Uterus (tissue), 4 donors: ENCODE measurements at places on chromosomes 12 and 14. TPM values are rescaled to one million over a fixed set of nuclear protein-coding genes. Genes with fewer than 3 reads are reported as not detected.

Gene EEF1AKMT3
- total RNA-seq: 2.3 TPM

Gene BDKRB1
- 0.83 TPM for total RNA-seq

Gene NPFF
- total RNA-seq: not detected

Gene RD3L
- total RNA-seq: not detected

Gene CLEC6A
- not detected for total RNA-seq

Gene M6PR
- 45.9 TPM for total RNA-seq

Gene RAD9B
- 1.2 TPM for total RNA-seq

Gene NAV3
- total RNA-seq: 7.2 TPM

Gene MANSC4
- 0.48 TPM for total RNA-seq

Gene PRH2
- total RNA-seq: not detected

GRCh38 chr12:15265875-15266274 is 44.7 kb upstream of the RERG start:
- DNase-seq: no peak

DNA sequence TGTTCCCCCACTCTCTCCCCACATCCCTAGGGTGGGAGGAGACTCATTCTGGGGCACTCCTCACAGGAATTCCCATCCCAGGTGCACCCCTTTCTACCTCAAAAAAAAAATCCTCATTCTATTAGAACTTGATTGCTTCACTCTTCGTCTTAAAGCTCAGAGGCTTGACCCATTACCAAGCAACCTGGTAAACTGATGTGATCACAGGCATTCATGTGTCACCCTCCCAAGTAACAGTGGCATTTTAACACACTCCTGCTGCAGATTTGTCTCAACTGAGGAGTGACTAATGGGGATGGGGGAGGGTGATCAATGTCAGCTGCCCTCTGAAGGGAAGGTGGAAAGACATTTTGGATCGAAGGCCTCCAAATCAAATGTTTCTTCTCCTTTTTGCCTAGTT is 78.1 kb upstream of the PTHLH start:
- DNase-seq: no peak

- DNase-seq: no peak
Measured at GRCh38 chr14:82046512-82047226, 513.0 kb upstream of the SEL1L start.

- DNase-seq: no peak
Measured at GRCh38 chr12:47751561-47751960, 7.1 kb downstream of the RAPGEF3 start.

- DNase-seq: no peak
Measured at GRCh38 chr14:104301731-104302460, 163.5 kb downstream of the KIF26A start.

- DNase-seq: no peak
Measured at GRCh38 chr12:45354399-45354798, 138.5 kb downstream of the ANO6 start.

DNA sequence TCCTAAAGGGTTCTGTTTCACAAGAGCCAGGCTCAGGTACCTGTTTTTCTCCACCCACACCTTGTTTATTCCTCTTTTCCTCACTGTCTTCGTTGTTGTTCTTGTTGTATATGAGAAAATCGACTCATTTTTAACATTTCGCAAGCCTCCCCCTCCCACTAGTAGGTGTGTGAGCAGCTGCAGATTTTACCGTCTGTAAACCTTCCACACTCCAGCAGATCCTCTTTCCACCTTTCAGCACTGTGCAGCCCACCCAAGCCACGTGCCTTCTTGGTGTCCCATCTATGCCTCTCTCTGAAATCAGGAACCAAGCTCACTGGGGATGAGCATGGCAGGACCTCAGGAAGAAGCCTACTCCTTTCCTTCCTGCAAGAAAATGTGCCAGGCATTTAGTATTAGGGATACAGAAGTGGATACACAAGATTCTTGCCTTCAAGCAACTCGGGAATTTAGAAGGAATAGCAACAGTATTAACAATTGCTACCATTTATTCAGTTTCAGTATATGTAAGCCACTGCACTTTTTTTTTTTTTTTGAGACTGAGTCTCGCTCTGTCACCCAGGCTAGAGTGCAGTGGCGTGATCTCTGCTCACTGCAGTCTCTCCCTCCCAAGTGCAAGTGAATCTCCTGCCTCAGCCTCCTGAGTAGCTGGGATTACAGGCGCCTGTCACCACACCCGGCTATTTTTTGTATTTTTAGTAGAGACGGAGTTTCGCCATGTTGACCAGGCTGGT is 113.6 kb downstream of the CHST11 start:
- DNase-seq: no peak

- no peak for DNase-seq
Measured at GRCh38 chr14:31418440-31418839, 1.9 kb downstream of the HEATR5A start.

DNA sequence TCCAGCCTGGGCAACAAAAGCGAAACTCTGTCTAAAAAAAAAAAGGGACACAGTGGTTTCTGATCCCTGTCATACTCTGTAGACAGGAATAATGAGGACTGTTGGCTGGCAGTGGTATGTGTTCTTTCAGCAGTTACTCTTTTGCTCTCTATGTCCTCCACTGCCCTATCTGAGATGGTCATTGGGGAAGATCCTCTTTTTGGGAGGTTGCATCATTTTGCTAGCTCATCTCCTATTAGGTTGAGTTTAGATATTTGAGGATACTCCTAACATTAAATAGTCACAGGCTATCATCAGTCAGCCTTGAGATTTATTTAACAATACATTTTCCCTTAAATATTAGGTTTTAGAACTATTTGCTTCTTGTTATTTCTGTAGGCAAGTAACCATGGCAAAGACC is 5.9 kb upstream of the CCDC91 start:
- DNase-seq: no peak

DNA sequence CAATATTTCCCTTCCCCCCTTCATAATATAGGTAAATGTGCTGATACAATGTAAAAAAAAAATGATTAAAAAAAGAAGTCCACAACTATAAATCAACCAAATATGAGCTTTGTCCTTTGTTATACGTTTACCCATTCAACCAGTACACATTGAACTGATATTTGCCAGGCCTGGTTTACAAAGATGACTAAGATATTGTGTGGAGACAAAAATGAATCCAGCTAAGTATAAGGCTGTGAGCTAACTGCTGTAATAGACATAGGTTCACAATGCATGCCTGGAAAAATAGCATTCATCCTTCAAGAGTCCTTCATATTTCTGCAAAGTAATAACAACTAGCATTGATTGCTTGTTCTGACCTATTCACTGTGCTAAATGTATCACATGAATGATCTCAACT is 6.9 kb downstream of the C12orf56 start:
- DNase-seq: no peak

GRCh38 chr12:116380108-116380507 is 102.6 kb upstream of the MED13L start:
- no peak for DNase-seq

GRCh38 chr12:107503887-107504885 is 181.4 kb upstream of the PWP1 start:
- no peak for DNase-seq

DNA sequence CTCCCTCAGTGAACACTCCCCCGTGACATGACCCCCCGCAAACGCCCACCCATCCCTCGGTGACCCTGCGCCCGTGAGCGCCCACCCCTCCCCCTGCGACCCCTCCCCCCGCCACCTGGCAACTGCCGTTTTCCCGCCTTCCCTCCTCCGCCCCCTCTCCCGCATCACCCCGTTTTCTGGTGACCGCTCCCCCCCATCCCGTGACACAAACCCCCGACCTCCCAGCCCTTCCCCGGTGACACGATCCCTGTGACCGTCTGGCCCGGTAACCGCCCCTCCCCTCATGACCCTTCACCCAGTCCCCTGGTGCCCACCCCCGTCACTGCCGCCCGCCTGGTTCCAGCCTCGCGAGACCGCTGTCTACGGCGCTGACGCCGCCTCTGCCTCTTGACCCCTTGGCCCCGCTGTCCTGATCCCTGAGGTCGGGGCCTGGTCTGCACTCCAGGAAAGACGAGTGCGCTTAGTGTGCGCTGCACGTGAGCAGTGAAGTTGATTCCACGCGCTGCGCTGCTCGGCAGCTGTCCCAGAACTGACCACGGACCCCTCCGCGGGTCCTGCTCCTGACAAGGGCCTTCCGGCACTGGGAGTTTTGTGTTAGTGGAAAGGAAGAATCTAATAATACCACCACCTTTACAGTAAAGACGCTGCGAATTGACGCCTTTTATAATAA is 59.4 kb downstream of the DDX51 start:
- DNase-seq: peak; percentile 64
